Liver (tissue), 10 donors: ENCODE measurements at places on chromosomes 13 and 19. TPM values are rescaled to one million over a fixed set of nuclear protein-coding genes. Genes with fewer than 3 reads are reported as not detected.

The APOE gene
- total RNA-seq, result 1,884 TPM

The CARM1 gene
- 12.6 TPM for total RNA-seq

DNA sequence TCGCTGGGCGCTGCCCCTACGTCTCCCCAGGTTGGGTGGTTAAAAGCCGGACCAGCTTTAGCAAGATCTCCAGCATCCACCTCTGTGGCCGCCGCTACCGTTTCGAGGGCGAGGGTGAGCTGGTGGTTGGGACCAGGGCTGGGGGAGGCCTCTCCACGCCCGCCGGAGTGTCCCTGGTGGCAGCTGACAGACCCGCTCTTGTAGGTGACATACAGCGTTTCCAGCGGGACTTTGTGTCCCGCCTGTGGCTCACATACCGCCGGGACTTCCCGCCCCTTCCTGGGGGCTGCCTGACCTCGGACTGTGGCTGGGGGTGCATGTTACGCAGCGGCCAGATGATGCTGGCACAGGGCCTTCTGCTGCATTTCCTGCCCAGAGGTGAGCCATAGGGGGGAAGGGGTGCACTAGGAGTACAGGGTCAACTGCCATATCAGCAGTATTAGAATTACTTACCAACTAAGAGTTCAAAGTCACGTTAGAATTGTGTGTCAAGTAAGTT is 1.1 kb downstream of the ATG4D start:
- no peaks in the 10 kb centered on the region for H3K27me3 ChIP-seq
- H3K4me3 ChIP-seq, result peak overlapping the region; percentile 91
- DNase-seq, result peak; percentile 47
- H3K4me1 ChIP-seq, result peaks cover 22% of the 10 kb centered on the region
- peaks cover 11% of the 10 kb centered on the region for H3K36me3 ChIP-seq
- H3K27ac ChIP-seq, result peak overlapping the region; percentile 77

DNA sequence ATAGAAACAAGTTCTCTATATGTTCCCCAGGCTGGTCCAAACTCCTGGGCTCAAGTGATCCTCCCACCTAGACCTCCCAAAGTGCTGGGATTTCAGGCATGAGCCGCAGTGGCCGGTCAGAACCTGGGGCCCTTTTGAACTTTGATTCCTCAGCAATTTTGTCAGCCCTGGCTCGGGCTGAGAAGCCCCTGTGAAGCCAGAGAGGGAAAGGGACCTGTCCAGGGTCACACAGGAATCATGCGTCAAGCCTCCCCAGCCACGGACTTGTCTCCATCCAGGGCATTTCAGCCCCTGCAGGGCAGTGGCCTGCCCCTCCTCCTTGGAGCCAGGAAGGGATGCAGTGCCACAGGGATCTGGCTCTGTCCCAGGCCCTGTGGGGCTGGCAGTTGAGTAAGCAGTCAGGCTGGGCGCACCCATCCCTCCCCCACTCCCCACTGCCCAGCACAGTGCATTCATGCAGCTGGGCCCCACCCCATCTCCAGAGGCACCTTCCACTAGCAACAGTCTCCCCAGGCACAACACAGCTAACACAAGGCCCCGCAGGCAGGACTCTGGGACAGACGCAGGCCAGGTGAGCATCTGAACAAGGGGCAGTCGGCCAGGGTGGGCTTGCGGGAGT is at the start of gene CAPS:
TSS of gene CAPS (plus strand) at position 516 of the 619 bp plus-strand sequence. CDS start 153 bp downstream, outside the sequence.
- H3K4me3 ChIP-seq, result no peak within 1 kb of the TSS
- H3K36me3 ChIP-seq, result peaks cover 10% of the 10 kb centered on the region
- no peak within 1 kb of the TSS for H3K27ac ChIP-seq
- no peak for DNase-seq
- H3K4me1 ChIP-seq, result peaks cover 6% of the 10 kb centered on the region

- H3K36me3 ChIP-seq, result no peaks in the 10 kb centered on the region
Observed at GRCh38 chr13:30308548-30308947, 1.2 kb upstream of the KATNAL1 start.

GRCh38 chr13:27667946-27668345 is 46.3 kb downstream of the POLR1D start:
- no peak for DNase-seq
- no peaks in the 10 kb centered on the region for H3K27me3 ChIP-seq
- no peak overlapping the region for H3K4me3 ChIP-seq
- H3K36me3 ChIP-seq, result peaks cover 3% of the 10 kb centered on the region
- no peak overlapping the region for H3K27ac ChIP-seq

- H3K4me1 ChIP-seq, result no peaks in the 10 kb centered on the region
- H3K27ac ChIP-seq, result no peak overlapping the region
- DNase-seq, result no peak
- H3K27me3 ChIP-seq, result peaks cover 6% of the 10 kb centered on the region
Observed at GRCh38 chr13:25489238-25489637, 117.5 kb downstream of the ATP8A2 start.

GRCh38 chr19:5220361-5220760 is 120.3 kb downstream of the PTPRS start:
- peaks cover 47% of the 10 kb centered on the region for H3K36me3 ChIP-seq
- no peak overlapping the region for H3K4me3 ChIP-seq
- H3K4me1 ChIP-seq, result no peaks in the 10 kb centered on the region
- H3K27ac ChIP-seq, result no peak overlapping the region
